Activated CD8-positive, alpha-beta memory T cell treated with anti-CD3 and anti-CD28 coated beads for 1 hour (primary cell): ENCODE measurements at places on chromosomes 1 and 21.

DNA sequence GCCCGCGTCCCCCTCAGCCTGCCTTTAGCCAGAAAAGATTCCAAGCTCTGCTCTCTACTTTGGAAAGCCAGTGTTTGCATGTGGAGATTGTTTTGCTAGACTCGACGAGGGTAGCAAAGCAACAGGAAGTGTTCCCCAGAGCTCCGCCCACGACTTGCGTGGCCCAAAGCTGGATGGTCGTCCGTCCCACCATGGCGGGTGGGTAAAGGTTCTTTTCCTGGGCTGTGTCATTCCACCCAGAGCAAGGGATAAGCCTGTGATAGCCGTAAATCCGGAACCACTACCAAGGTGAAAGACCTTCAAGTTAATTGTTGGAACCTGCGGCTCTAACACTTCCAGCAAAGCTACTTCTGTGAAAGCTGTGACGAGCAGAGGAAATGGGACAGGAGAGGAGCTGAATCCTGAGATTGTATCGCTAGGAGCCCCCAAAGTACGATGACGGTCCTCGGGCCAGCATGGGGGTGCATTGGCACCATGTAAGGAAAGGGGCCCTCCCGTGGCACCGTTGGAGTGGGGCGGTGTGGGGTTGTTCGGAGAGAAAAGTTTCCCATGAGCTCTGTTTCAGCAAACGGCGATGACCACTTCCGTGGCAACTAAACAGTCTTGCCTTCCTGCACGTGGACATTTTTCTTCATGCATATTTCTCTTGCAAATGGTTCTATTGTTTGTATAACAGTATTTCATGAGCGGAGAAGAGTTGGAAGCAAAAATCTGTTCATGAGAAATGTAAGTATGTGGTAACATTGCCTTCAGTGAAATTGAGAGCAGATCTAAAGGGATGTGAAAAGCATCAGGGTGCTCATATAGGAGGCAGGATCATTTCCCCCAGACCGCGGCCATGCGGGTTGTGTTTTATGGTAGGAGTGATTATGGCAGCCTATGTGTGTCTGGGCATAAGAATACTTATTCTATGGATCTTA is 8.4 kb downstream of the MX2 start:
- no peak for DNase-seq

DNA sequence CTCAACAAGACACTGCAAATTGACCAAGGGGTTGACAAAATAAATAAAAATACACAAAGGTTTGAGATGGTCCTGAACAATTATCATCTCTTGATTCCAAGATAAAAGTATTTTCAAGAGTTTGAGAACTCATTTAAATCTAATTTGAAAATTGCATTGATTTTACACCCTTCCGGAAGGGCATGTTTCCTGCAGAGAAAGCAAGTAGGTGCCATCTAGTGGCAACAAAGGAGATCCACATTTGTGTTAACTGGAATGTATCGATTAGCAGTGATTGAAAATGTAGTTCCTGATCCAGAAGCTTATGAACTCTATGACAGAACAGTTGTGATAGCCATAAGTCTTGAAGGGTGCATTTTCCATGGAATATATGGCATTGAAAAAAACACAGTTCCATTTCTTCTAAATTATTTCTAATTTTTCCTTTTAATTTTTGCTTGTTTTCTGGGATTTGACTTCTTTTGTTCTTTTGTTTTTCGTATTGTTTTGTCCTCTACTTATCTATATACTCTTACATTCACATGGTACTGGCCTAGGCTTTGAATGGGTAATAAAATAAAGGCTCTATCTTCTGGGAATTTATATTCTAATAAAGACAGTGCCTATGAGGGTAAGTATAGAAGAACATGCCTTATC is 143.7 kb downstream of the DNM3 start:
- DNase-seq, result no peak

DNA sequence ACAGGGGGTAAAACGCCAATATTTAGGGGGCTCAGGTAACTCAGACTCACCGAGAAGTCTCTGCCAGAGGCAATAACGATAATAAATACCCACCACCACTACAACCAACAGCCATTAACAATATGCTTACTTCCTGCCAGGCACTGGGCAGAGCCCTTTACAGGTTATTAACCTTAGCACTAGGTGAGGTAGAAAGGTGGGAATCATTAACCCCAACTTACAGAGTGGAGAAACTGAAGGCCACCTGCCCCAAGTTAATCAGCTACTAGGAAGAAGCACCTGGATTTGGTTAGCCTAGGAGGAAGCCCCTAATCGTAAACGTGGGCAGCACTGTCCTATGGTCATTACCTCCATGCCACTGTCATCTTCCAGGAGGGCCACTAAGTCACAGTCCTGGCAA is 110.0 kb downstream of the UBR4 start:
- no peak for DNase-seq

- no peak for DNase-seq
Measured at GRCh38 chr1:201141418-201141817, 12.9 kb downstream of the TMEM9 start.

GRCh38 chr1:225450491-225451191 is 22.8 kb upstream of the LBR start:
- DNase-seq, result no peak

DNA sequence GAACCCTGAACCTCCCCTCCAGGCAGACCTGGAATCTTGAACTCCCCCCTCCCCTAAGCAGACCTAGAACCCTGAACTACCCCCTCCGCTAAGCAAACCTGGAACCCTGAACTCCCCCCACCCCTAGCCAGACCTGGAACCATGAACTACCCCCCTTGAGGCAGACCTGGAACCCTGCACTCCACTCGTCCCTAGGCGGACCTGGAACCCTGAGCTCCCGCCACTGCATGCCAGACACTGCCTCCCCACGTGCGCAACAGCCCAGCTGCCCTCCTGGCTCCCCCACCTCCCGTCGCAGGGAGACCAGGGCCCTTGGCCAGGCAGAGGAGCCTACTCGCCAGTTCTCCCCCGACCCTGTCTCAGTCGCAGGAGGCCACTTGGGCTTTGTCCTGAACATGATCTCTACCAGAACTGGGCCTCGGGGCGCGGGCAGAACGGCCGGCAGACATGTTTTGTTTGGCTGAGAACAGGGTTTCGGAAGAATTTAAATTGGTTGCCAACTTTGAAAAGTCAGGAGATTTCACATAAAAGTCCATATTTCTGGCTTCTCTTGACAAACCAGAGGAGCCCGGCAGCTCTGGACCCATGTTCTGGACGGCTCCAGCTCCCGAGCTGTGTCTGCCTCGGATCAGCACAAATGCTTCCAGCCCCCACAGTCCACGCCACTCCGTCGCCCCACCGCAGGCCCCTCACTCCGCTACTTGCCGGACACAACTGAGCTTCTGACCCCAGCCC is 9.2 kb upstream of the PLEKHG5 start:
- DNase-seq, result no peak

- DNase-seq, result no peak
Measured at GRCh38 chr1:109133815-109134214, 19.9 kb downstream of the ELAPOR1 start.
